ENCODE measurements at places on chromosomes 2 and 18.
A peak's percentile ranks its signal among the peaks of the same experiment; 100 is the strongest.

GRCh38 chr2:28347193-28347592, 45.5 kb upstream of the FOSL2 start:
- DNase-seq, result no peak

DNA sequence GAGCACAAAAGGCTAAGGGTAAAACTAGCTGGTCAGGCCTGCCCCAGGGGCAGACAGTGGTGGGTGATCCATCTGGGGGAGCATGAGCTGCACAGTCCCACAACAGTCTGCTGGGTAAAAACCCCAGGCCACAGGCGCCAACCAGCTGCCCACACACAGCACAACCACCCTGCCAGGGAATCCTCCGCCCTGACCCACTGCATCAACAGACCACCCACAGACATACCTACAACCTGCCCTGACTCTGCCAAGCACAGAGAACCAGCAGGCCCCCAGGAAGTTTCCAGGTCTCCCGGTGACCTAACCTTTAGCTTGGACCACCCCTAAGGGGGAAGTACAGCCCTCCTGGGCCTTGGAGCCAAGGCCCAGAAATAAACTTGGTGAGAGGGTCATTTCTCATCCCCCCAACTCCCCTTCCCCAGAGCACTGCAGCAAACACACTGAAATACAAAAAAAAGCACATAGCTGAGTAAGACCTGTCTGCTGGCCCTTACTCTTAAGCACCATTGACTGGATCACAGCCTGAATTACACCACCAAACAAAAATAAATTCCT, 118.3 kb upstream of the CAB39 start:
- no peak for DNase-seq

- no peak for DNase-seq
Observed at GRCh38 chr2:222982010-222982908, 69.7 kb upstream of the KCNE4 start.

- DNase-seq, result no peak
Observed at GRCh38 chr2:6181926-6182325, 489.7 kb downstream of the SOX11 start.

DNA sequence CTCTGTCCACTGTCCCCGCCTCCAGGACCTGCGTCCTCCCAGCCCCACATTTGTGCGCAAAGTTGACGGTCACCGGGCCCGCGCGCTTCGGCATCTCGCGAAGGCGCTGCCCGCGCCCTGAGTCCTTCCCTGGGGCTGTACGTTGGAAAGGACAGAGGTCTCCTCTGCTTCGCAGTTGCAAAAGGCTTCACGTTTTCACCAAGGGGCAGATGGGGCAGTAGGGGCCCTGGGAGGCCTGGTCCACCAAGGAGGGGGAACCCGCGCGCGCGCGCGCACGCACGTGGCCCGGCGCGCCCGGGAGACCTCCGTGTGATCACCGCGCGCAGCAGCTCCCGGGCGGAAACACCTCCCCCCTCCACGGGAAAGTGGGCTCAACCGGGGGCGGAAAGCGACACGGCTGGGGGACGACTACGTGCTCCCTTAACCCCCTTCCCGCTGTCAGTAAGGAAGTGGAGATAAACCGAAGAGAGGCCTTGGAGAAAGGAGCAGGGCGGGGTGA, 21.9 kb downstream of the TEX44 start:
- DNase-seq, result no peak

DNA sequence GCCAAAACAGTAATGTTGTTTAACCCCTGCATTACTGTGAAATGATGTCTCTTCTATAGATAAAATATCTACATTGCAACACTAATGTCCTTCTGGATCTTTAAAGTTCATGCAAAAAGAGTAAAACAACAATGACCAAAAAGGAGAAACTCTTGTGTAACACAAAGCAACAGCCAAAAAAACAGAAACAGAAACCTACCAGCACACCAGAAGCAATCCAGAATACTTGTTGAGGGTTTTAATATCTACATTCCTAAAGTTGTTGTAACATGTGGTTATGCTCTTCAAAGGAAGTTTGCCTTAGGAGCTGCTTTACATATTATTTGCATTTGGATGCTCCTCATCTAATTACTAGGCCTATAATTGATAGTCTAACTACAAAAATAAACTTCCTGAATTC, 157.2 kb downstream of the BABAM2 start:
- DNase-seq, result no peak

- no peak for DNase-seq
Observed at GRCh38 chr18:79847606-79848293, 50.0 kb downstream of the KCNG2 start.

GRCh38 chr2:101179982-101180381, 28.8 kb upstream of the TBC1D8 start:
- no peak for DNase-seq

DNA sequence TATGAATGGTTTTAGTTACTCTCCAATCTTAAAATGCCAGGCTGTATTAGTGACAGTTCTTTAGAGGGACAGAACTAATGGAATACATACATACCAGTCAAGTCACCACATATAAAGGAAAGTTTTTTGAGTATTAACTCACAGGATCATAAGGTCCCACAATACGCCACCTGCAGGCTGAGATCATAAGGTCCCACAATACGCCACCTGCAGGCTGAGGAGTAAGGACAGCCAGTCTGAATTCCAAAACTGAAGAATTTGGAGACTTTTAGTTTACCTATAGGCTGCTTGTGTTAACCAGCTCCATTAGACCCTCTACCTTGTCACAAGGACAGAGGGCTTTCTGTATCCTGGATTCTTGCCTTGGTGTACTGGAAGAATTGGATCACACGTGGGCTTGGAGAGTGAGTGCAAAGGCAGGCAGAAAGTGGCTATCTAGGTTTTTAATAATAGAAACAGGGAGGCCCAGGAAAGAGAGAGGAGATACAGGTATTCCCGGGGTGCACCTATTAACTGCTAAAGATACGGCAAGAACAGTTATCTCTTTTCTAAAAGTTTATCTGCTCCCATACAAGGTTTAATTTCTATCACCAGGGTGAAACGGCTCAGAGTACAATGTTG, 234.9 kb upstream of the CYRIA start:
- DNase-seq, result no peak

GRCh38 chr2:179543361-179543901, 278.8 kb upstream of the SESTD1 start:
- no peak for DNase-seq

- DNase-seq, result no peak
Observed at GRCh38 chr2:33673937-33674336, 74.8 kb upstream of the FAM98A start.

DNA sequence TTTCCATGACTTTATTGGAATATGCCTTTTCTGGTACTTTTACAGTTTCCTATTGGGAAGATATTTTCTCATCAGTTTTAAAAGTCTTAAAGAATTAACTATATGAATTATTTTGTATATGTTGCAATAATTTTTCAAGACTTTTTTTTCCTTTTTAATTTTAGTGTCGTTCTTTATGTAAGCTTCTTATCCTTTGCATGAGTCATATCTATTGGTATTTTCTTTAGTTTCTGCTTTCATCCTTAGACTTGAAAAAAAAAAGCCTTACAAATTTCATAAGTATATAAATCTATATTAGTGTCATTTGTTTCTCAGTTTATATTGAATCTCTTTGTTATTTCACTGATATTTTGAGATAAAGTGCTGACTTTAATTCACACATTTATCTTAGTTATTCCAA, 94.9 kb downstream of the DSEL start:
- DNase-seq, result no peak

DNA sequence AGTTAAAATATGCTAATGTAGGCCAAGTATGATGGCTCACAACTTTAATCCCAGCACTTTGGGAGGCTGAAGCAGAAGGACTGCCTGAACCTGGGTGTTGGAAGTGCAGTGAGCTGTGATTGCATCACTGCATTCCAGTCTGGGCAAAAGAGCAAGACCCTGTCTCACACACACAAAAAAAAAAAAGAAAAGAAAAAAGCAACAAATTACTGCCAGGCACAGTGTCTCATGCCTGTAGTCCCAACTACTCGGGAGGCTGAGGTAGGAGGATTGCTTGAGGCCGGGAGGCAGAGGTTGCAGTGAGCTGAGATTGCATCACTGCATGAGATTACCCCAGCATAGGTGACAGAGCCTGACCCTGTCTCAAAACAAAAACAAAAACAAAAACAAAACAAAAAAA, 110.6 kb downstream of the PRELID3A start:
- DNase-seq, result no peak

- no peak for DNase-seq
Observed at GRCh38 chr2:189581354-189582139, 961 bp upstream of the SLC40A1 start.

DNA sequence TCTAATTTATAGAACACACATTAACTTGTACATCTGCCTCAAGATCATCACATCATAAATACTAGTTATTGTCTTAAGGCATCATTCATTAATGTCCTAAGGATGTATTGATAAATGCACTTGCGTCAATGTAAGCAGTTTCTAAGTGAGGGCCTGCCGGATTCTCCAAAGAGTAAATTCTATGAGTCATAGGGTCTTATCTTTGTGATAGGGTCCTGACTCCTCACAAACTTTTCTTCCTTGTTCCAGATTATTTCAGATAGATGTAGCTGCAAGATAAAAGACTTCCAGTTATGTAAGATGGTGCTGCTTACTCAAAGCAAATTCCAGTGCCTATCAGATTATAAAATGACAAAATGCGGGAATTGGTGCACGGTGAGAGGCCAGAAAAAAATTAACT, 315.0 kb upstream of the SLC39A10 start:
- DNase-seq, result no peak

DNA sequence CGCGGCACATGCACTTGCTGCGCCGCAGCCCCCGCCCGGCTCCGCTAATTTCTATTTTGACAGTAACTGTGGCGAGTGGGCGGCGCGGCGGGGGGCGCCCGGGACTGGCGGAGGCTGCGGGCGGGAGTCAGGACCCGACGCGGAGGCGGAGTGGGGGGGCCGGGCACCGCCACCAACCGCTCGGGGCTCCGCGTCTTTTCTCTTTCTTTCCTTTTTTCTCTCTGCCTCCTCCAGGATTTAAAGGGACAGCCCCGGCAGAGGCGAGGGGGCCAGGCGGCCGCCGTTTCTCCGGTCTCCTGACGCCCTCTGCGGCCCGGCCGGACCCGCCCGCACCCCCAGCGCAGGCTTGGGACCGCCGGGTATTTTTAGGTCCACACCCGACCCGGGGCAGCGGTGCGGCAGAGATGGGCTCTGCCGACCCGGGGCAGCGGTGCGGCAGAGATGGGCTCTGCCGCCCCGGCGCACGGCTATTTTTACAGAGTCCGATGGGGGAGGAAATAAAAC, 460 bp upstream of the ZBTB7C start:
- no peak for DNase-seq

- peak; percentile 60 for DNase-seq
Observed at GRCh38 chr2:85390941-85391669, 19.1 kb downstream of the CAPG start.

GRCh38 chr2:173835726-173836125, 129.4 kb downstream of the SP3 start:
- no peak for DNase-seq

- peak; percentile 64 for DNase-seq
Observed at GRCh38 chr2:221573430-221574230, 1.5 kb upstream of the EPHA4 start.

- DNase-seq, result no peak
Observed at GRCh38 chr2:96506907-96507240, 1.7 kb upstream of the NEURL3 start.

DNA sequence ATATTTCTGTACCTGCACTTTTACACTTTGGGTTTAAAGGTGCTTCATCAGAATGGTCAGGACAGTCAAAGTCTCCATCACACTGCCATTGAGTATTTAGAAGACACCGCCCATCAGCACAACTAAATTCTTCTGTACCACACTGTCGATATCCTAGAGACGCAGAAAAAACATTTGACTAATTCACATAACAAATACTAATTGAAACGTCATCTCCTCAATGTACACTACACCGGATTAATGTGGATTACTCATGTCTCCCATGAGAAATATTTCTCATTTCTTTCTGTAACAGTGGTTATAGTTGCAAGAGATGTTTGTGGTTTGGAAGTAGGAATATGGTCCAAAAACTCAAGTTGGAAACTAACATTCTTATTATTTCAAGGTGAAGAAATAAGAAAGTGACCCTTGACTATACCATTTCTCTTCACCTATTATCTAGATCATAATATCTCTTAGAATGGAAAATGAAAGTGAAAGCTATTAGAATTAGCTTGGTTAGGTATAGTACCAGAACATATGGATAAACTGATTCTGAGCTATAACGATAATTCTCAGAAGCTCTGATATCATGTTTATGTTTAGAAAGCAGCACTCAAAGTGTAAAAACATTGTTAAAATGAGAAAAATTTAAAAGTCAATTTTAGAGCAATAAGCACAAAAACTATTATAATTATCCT, 1627.7 kb downstream of the LRP1B start:
- DNase-seq, result no peak

- DNase-seq, result no peak
Observed at GRCh38 chr2:217863883-217864282, 138.9 kb downstream of the TNS1 start.

- no peak for DNase-seq
Observed at GRCh38 chr2:41101281-41101680, 649.4 kb upstream of the SLC8A1 start.

DNA sequence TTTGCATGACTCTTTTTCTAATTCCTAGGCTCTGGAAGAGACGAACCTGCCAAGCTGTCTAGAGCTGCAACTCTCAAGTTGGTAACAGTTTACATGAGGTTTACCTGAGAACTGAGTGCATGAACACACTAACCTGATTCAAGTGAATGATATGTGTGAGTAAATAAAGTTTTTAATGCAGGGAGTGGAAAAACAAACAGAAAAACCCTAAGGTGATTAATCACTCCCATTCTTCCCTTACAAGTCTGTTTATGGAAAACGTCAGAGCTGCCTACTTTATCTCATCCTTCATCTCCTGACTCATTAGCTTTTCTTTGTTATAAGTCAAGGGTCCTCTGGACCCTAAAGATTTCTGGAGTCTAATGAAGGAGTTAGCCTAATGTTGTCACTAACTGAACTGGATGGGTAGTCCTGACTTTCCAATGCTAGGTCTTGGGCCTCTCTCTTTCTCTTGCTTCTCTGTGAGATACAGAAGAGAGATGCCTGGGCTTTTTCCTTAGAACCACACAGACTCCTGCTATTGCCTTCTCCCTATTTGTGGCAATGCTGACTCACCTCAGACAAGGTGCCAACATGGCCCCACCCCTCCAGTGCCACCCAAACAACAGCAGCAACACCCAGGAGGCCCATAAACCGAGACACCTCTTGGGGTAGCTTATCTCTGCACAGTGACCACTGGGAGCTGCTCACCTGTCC, 952.4 kb downstream of the EPHA4 start:
- DNase-seq, result no peak

- no peak for DNase-seq
Observed at GRCh38 chr18:34695310-34695709, 14.8 kb upstream of the DTNA start.

GRCh38 chr18:10139783-10140410, 226.1 kb downstream of the VAPA start:
- DNase-seq, result no peak

GRCh38 chr2:10834068-10834655, 21.6 kb upstream of the PDIA6 start:
- no peak for DNase-seq

GRCh38 chr2:68645523-68645922, 2.1 kb downstream of the PROKR1 start:
- no peak for DNase-seq
